NCI-H524 treated with DMSO at 0.1 percent for 48 hours (cell line): ENCODE measurements at places on chromosomes 6 and 20.

DNA sequence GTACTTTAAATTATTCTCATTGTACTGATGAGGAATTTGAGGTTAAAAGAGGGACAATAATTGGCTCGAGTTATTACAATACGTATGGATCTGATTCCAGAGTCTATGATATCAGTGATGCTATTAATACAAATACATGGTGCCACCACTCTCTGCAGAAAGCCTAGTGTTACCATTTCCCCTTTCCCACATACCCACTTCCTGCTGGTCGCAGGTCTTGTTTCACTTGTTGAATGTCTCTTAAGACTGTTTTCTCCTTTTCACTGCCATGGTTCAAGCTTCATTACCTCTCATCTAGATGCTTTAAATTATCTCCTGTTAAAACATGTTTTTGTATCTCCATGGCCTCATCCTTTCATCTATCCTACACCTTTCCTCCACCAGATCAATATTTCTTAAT, 62.0 kb downstream of the FHL5 start:
- no peak for DNase-seq

GRCh38 chr6:12275107-12275506, 15.1 kb upstream of the EDN1 start:
- no peak for DNase-seq

DNA sequence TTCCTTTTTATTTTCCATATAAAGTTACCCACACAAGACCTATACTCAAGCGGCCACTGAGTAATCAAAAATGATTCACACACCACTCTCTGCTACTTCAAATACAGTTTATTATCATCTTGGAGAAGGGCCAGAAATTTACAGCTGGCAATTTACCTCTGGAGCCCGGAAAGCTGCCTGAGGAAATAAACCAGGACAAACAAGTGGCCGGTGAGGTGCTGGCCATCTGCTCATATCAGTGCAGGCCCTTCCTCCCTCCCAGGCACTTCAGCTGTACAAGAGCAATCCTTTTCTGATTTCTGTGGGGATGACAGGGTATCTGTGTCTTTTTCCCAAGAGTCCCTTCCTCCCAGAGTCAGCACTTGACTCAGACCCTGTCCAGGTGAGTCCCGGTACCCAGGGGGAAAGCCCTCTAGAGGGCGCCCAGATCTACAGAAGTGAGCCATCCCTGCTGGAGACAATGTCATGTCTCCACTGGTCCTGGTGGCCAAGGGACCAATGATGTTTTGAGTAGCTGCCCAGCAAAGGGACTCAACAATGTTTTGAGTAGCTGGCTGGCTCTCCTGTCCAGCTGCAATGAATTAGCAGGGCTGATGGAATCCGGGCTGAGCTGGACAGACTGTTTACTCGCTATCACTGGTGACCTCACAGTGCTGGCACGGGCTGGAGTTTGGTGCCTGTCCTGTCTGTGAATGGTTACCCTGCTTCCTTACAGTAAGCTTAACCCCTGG, 23.6 kb downstream of the LRP11 start:
- peak; percentile 97 for DNase-seq

DNA sequence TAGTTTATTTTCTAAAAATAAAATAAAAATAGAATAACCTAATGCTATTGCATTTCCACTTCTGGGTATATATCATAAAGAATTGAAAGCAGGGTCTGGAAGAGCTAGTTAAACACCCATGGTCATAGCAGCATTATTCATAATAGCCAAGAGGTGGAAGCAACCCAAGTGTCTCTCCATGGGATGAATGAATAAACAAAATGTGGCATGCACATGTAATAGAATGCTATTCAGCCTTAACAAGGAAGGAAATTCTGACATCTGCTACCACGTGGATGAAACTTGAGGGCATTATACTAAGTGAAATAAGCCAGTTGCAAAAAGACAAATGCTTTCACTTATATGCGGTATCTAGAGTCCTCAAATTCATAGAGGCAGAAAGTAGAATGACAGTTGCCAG, 130.8 kb downstream of the TIAM2 start:
- no peak for DNase-seq

GRCh38 chr6:123541462-123541861, 95.3 kb downstream of the TRDN start:
- DNase-seq = no peak

DNA sequence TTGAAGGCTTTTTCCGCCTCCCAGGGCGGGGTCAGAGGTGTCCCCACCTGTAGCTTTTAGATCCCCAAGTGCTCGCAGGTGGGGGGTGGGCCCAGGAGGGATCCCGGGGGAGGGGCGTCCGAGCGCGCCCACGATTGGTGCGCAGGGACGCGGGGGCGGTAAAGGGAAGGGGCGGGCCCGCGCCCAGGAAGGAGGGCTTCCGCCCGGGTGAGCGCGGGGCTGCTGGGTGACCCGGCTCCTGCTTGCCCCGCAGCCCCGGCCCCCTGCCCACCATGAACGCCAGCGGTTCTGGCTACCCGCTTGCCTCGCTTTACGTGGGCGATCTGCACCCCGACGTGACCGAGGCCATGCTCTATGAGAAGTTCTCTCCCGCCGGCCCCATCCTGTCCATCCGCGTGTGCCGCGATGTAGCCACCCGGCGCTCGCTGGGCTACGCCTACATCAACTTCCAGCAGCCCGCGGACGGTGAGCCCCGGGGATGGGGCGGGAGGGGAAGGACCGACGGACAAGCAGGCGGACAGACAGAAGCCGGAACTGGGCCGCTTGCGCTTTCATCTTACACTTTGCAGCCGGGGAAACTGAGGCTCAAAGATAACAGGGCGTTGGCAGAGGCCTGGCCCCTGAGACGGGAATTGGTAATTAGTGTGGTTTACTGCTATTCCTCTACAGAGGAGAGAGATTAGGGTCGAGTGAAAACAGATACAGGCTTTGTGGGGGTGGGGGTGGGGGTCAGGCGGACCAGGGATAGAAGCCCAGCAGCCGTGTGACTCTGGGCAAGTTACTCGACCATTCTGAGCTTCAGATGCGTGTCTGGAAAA, at the start of gene PABPC1L:
PABPC1L (plus strand) TSS at position 189 of the 818 bp plus-strand sequence; CDS start at position 273, 84 bp downstream.
- no peak for DNase-seq

DNA sequence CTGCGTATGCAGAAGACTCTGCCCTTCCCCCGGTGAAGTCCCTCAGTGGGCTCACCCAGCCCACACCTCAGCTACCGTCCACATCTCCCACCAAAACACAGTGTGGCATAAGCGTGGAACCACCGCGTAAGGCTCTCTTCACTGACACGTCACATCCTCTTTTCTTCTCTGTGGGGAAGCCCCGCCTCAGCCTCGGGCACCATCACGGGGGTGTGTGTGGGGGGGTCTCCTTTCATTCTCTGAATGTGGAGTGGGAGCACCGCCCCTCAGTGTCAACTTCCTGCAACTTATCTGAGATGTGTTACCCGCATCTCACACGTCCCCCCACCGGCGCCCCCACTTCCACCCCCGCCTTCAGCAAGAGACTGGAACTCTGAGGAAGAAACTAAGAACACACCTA, 388.4 kb upstream of the JARID2 start:
- DNase-seq = no peak

- no peak for DNase-seq
Observed at GRCh38 chr6:88512951-88513350, 346.8 kb upstream of the CNR1 start.

- no peak for DNase-seq
Observed at GRCh38 chr6:16608444-16608843, 152.8 kb downstream of the ATXN1 start.

DNA sequence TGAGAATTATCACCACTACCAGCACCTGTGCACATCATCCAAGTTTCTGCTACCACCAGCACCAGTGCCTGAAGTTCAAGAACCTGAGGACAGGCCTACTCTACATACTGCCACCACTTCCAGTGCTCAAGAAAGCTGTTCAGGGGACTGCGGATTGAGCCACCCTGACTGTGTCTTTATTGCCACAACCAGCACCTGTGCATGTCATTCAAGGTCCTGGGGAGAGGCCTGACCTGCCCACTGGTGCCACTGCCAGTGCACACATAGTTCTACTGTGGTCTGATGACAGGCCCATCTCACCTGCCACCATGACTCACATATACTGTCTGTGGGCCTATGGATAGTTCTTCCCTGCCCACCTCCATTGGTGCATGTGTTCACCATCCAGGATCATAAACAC, 559.4 kb downstream of the COL12A1 start:
- no peak for DNase-seq

- DNase-seq = no peak
Observed at GRCh38 chr6:111277819-111278218, 190.5 kb downstream of the SLC16A10 start.

DNA sequence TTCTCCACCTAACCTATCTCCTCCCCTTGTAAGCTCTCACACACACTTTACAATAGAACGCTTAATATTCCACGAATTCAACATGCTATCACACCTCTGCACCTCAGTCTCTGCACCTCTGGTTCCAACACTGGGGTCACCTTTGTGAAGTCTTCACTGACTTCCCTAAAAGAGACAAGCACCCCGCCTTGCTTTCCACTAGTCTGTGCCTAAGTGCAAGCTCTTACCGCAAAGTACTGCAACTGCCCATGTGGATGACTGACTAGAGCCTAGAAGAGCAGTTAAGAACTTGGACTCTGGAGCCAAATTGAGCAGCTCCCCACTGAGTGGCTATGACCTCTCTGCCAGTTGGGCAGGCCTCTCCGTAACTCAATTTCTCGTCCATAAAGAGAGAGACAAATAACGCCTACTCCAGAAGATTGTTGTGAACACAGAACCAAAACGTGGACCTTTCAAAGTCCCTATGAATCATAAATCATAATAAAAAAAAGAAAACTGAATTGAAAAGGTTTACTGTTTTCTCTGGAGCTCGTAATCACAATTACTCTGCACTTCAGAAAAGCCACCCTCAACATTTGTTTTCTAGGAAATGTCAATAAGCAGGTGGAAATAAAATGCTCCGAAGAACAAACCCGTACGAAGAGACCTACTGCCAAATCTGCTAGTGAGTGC, 1.2 kb downstream of the IFNGR1 start:
- DNase-seq = no peak

GRCh38 chr20:25252230-25252651, 4.4 kb downstream of the PYGB start:
- no peak for DNase-seq

GRCh38 chr6:134111062-134111677, 58.7 kb upstream of the SLC2A12 start:
- peak; percentile 17 for DNase-seq

- no peak for DNase-seq
Observed at GRCh38 chr6:13439644-13440043, 47.8 kb downstream of the GFOD1 start.

- DNase-seq = no peak
Observed at GRCh38 chr6:120873125-120873865, 461.0 kb downstream of the TBC1D32 start.

- DNase-seq = no peak
Observed at GRCh38 chr20:35604449-35604747, 11.2 kb upstream of the SPAG4 start.

GRCh38 chr6:7561153-7561964, 19.9 kb downstream of the DSP start:
- DNase-seq = no peak

DNA sequence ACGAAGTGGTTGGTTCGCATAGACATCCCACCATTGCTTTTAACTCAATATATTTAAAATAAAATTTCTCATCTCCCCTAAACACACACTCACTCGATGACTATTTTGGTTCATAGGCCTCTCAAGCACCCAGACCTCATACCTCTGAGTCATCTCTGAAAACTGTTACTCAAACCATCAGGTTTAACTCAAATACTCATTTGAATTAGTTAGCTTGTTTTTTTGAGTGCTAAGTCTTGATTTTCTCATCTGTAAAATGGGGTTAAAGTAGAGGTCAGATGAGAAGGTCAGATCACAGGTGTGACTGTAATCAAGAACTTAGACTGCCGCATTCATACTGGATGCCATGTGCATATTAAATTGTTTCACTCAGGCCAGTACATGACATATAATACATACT, 243.9 kb upstream of the TENT5A start:
- DNase-seq = no peak
